Ammon's horn (tissue), 1 donor: ENCODE measurements at places on chromosomes 12 and 14.
A peak's percentile ranks its signal among the peaks of the same experiment; 100 is the strongest.

DNA sequence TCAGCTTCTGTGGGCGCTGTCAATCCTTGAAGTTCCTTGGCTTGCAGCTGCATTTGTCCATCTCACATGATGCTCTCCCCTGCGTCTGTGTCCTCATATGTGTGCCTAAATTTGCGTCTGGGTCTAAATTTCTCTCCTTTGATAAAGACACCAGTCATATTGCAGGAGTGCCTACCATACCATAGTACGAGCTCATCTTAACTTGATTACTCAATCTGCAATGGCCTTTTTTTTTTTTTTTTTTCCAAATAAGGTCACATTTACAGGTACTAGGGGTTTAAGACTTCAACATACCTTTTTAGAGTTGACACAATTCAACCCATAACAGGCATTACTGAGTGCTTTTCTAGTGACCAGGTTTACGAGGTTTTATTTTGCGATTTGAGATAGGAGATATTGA, 233.3 kb upstream of the TBX3 start:
- no peak for DNase-seq

- DNase-seq, result no peak
Observed at GRCh38 chr12:115973968-115974724, 303.3 kb downstream of the MED13L start.

GRCh38 chr12:59322473-59322872, 273.4 kb upstream of the SLC16A7 start:
- peak; percentile 95 for DNase-seq

GRCh38 chr12:115194448-115194847, 510.5 kb upstream of the TBX3 start:
- DNase-seq, result no peak

DNA sequence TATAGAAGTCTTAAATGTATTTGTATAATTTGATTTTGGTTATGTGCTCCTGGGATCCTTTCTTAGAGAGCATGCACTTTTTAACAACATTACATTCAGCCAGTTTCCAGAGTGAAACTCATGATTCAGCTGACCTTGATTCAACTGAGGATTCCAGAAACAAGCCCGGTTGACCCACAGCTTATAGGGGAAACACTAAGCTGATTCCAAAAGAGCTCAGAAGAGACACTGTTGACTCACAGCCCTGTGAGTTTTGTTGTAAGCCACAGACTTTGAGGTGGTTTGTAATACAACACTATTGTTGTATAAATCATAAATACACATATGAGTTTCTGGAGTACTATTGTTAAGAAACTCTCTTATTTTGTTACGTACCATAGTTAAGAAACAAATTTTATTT, 133.8 kb upstream of the MGAT4C start:
- no peak for DNase-seq

DNA sequence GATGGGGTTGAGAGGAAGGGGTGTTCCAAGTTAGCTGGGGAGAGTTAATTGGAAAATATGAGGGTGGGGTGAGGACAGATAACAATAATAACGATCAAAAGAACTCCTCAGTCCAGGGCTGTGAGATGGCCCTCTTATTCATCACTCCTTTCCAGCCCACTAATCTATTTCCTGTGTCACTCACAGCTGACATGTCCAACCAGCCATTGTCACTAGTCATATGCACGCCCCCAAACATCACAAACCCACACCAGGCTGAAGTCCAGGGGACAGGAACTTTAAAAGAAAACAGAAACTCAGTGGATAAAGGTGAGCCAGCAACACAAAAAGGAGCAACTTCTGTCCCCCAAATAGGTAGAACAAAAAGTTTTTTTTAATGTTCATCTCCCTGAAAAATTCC, 911 bp downstream of the CALCOCO1 start:
- DNase-seq, result no peak

GRCh38 chr14:41570415-41571155, 36.1 kb upstream of the LRFN5 start:
- no peak for DNase-seq

GRCh38 chr12:64385468-64385867, 5.1 kb downstream of the C12orf56 start:
- no peak for DNase-seq

GRCh38 chr12:12428961-12429657, 72.2 kb downstream of the BORCS5 start:
- DNase-seq, result no peak

DNA sequence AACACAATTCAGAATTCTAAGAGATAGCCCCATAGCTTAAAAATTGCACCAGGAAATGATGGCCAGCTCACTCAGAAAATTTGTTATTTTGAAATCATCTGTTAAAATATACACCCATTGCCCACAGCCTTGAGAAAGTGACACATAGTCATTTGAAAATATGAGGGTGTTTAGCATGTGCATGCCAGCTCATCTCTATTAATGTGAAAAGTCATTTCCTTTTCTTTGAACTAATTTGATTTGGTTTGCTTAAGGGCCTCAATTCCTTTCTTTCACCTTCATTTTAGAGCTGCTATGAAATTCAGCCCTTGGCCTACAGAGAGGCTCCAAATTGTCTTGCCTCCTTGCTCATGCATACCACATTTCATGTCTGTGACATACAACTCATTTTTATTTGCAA, 241.4 kb downstream of the PHLDA1 start:
- DNase-seq, result no peak

- DNase-seq, result no peak
Observed at GRCh38 chr12:126419131-126419530, 1353.9 kb downstream of the AACS start.

GRCh38 chr12:24233519-24234246, 284.2 kb upstream of the SOX5 start:
- DNase-seq, result no peak

DNA sequence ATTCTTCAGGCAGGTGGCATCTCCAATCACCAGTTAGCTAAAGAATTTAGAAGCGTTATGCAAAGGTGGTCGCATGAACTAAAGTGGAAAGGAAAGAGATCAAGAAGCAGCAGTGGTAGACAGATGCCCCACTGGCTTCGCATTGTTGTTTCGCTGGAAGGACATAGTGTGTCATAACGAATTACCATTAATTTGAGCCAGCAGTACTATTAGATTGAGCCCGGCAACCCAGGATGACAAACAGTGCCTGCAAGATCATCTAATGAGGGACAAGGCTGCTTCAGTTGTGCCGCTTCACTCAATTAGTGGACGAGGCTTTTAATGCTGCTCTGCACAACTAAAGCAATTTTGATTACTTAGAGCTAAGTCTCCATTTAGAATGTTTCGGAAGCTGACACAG, 274.5 kb upstream of the SOX5 start:
- no peak for DNase-seq

DNA sequence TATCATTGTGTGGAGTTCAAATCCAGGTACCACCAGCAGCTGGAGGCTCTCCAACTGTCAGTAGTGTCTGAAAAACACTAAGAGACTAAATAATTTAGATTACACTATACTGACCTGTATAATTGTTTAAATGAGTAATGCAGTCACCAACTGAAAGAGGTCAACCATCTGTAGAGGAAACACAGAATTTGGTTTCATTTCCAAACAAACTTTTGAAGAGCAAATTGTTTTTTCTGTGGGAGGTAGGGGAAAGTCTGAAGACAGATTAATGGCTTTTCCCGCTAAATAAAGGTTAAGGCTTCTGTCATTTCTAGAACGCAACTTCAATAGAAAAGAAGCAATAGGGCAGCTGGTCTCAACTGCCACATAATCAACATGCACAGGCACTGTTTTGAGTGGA, 462.6 kb downstream of the PRKD1 start:
- DNase-seq, result no peak

- no peak for DNase-seq
Observed at GRCh38 chr12:65477721-65478120, 199.2 kb downstream of the MSRB3 start.

DNA sequence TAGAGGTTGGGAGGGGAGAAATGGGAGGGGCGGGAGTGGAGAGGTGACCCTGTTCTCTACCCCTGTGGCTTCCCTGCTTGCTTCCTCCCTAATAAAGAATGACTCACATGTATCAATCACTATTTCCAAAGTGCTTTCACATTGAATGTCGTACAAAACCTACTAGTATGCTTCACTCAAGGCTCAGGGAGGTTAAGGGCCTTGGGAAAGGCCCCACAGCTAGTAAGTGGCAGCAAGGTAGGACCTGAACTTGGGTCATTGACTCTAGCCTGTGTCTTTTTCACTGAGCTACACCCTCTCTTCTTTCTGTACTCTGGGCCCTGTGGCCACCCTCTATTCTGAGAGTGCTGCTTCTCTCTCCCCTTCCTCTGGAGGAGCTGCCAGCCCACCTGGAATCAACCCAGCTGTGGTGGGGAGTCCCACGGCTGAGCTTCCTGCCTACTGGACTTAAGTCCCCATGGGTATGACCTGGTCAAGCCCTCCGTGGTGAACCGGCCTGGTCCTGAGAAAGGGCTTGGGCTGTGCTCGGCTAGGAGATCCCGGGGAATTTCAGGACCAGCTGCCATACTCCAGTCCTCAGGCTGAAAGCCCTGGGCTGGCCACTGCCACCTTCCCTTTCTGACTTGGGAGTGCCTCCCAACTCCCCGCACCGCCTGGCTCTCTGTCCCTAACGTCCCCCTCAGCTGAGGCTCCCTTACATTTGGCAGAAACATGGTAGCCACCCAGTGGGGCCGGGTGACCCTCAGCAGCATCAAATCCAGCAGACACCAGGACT, 13.0 kb downstream of the SLC48A1 start:
- DNase-seq, result no peak

- DNase-seq, result no peak
Observed at GRCh38 chr12:46244273-46244915, 24.4 kb downstream of the SLC38A1 start.

DNA sequence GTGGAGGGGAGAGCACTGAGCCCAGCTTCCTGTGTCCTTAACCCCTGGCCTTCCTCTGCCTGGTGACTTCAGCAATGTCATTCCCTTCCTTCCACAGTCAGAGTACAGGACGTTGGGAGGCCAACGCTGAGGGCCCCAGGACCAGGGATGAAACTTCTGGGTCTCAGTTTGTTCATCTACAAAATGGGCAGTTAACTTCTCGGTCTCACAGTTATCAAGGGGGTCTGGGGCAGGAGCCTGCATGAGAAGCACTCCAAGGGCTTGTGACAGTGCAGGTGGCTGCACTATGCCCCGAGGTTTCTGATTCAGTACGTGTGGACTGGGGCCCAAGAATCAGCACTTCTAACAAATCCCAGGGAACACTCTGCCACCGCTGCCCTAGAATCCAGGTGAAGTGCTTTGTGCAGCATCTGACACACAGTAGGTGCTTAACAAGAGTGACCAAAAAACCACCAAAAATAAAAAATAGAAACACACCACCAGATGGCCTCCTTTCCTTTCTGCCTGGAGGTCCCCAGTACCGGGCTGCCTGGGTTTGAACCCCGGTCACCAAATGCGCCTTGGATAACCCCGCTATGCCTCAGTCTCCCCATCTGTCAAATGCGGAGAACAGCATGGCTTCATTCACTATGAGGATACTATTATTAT, 80.4 kb downstream of the RFLNA start:
- DNase-seq, result no peak

DNA sequence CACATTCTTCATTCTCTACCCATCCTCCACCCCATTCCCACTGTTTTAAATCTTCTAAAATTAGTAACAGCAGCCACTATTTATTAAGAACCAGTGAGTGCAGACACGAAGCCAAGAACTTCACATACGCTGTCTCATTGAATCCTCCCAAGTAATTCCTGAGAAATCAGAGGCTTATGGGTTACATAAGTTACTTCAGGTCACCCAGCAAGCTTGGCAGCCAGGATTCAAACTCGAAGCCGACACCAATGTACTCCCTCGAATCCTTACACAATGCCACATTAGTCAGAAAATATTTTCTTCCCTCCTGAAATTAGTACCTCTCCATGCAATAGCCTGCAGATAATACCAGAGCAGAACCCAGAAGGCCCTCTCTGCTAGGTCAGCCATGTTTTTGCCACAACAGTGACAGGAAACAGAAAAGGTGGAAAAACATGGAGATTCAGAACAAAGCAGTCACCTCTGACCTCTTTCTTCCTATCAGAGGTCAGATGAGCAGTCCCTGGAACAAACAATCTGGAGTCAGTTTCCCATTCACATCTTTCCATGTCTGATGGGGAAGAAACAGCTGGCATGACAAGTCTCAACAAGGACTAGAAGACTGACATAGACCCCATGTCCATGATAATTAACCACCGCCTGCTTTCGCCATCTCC, 16.4 kb downstream of the NID2 start:
- DNase-seq, result no peak

- DNase-seq, result no peak
Observed at GRCh38 chr12:77493302-77494168, 337.2 kb upstream of the NAV3 start.

DNA sequence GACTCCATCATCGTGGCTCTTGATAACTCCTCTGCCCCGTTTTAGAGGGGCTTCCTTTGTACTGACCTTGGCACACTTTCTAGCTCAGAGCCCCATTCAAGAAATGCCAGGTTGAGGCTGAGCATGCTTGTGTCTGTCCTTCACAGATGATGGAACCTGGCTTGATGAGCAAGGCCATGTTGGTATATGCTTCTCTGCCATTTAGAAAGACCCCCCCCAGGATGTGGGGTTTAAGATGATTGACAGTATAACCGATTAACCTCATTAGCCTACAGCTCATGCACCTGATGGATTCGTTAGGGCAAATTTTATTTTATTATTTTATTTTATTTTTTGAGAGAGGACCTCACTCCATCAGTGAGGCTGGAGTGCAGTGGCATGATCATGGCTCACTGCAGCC, 21.0 kb downstream of the BATF start:
- no peak for DNase-seq

DNA sequence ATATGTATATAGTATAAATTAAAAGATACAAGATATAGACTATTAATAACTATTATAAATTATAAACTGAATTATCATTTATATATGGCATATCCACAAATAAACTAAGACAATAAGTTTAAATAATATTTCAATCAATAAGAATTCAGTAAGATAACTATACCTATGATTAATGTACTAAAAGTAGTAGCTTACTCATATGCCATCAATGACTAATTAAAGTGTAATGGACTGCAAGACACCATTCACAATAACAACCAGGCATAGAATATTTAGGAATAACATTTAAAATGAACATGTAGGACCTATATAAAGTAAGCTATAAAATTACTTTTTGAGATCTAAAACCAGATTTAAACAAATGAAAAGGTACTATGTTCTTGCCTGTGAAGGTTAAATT, 18.8 kb downstream of the KCNC2 start:
- no peak for DNase-seq
